ENCODE measurements at places on chromosomes 7 and 10.

DNA sequence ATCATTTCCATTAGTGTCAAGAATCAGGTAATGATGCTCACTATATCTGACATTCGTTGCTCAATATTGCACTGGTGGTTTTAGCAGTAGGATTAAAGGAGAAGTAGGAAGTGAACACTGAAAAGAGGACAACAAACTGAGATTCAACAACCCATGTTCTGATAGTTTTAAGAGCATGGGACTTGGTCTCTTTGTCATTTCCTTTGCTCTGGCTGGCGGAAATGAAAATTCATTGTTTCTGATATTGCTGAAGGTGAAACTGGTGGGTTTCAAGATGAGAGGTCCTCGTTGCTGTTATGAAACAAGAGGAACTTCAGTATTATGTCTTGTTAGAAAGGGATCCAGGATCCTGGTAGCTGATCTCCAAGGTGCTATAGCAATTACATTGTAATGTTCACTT lies 129.0 kb downstream of the DNAH11 start:
- DNase-seq: no peak

GRCh38 chr10:992467-992866 lies 4.2 kb downstream of the GTPBP4 start:
- DNase-seq: no peak

DNA sequence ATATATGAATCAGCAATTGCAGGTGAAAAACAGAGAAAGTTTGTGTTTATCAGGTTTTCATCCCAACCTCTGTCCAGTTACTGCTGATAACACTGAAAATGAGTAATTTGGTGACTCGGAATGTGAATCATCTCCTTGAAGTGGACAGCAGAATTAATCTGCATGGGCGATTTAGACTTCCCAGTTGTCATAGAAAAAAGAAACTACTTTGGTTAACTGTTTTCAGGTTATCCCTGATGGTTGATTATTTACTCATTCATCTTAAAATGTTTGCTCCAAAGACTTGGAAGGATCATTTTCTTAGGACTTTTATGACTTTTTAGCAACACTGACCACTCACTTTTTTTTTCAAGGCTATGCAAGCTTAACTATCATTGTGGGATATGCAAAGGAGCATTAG lies 504.1 kb upstream of the ANKRD30A start:
- no peak for DNase-seq

DNA sequence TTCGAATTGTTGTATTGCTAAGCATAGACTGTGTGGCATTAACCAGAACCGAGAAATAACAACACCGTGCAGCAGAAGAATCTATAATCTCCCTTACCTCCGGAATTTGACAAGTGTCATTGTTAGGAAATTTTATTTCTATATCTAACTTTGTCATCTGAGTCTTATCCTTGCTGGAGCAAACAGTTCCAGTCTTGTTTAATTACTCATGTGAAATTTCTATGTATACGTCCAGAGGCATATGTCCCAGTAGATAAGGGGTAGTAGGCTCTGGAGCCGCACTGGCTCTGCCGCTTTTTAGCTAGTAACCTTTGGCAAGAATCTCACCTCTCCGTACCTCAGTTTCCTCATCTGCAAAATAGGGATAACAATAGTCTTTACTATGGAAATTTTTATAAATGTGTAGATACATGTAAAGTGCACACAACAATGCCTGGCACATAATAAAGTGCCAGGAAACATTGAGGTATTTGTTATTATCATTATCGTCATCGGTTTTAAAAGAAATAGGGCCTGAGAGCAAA lies 228.6 kb downstream of the VTI1A start:
- DNase-seq: no peak

GRCh38 chr7:135406918-135407317 lies 103.0 kb downstream of the CNOT4 start:
- DNase-seq: no peak

GRCh38 chr10:57897611-57898010 lies 370.1 kb downstream of the IPMK start:
- no peak for DNase-seq

Measured in stimulated activated CD8-positive, alpha-beta memory T cell treated with anti-CD3 and anti-CD28 coated beads, Interleukin-2, amount 100 ng/mL, for 1 hour (primary cell).